Stomach (tissue), 19 donors: ENCODE measurements at places on chromosomes 13 and 19. TPM values are rescaled to one million over a fixed set of nuclear protein-coding genes. Genes with fewer than 3 reads are reported as not detected.
A peak's percentile ranks its signal among the peaks of the same experiment; 100 is the strongest.

GRCh38 chr13:110726726-110727125 is 13.2 kb downstream of the ING1 start:
- no peaks in the 10 kb centered on the region for H3K27me3 ChIP-seq
- no peak overlapping the region for H3K27ac ChIP-seq
- peaks cover 13% of the 10 kb centered on the region for H3K36me3 ChIP-seq
- H3K4me3 ChIP-seq, result no peak overlapping the region

DNA sequence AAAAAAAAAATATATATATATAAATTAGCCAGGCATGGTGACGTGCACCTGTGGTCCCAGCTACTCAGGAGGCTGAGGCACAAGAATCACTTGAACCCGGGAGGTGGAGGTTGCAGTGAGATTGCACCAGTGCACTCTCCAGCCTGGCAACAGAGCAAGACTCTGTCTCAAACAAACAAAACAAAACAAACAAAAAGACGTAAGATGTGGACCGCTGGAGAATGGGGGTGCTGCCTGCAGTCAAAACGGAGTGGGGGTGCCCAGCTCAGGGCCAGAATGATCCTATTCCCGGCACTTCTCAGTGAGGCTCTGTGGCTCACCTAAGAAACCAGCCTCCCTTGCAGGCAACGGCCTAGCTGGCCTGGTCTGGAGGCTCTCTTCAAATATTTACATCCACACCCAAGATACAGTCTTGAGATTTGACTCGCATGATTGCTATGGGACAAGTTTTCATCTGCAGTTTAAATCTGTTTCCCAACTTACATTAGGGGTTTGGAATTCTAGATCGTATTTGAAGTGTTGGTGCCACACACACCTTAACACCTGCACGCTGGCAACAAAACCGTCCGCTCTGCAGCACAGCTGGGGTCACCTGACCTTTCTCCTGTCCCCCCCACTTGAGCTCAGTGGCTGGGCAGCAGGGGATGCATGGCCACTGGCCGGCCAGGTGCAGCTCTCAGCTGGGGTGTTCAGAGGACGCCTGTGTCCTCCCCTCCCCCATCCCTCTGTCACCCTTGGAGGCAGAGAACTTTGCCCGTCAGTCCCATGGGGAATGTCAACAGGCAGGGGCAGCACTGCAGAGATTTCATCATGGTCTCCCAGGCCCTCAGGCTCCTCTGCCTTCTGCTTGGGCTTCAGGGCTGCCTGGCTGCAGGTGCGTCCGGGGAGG is at the start of gene F7:
Gene F7, plus strand, starts transcription at position 760 of the 889 bp plus-strand sequence. Its CDS starts 51 bp downstream, at position 811.
- DNase-seq, result no peak
- no peak within 1 kb of the TSS for H3K4me3 ChIP-seq
- no peaks in the 10 kb centered on the region for H3K36me3 ChIP-seq
- H3K27ac ChIP-seq, result no peak within 1 kb of the TSS

Gene RINL
- polyA plus RNA-seq, result 6.9 TPM

Gene ZNF878
- 0.31 TPM for polyA plus RNA-seq

GRCh38 chr13:110136660-110137585 is 170.0 kb downstream of the COL4A1 start:
- no peaks in the 10 kb centered on the region for H3K27me3 ChIP-seq
- H3K36me3 ChIP-seq, result no peaks in the 10 kb centered on the region
- H3K27ac ChIP-seq, result peak overlapping the region; percentile 86
- no peak overlapping the region for H3K4me3 ChIP-seq
- peak; percentile 38 for DNase-seq

Gene METTL21C
- polyA plus RNA-seq, result not detected
